ENCODE measurements at places on chromosomes 1 and 21. TPM values are rescaled to one million over a fixed set of nuclear protein-coding genes. Genes with fewer than 3 reads are reported as not detected.

The TAL1 gene
- total RNA-seq, result not detected

DNA sequence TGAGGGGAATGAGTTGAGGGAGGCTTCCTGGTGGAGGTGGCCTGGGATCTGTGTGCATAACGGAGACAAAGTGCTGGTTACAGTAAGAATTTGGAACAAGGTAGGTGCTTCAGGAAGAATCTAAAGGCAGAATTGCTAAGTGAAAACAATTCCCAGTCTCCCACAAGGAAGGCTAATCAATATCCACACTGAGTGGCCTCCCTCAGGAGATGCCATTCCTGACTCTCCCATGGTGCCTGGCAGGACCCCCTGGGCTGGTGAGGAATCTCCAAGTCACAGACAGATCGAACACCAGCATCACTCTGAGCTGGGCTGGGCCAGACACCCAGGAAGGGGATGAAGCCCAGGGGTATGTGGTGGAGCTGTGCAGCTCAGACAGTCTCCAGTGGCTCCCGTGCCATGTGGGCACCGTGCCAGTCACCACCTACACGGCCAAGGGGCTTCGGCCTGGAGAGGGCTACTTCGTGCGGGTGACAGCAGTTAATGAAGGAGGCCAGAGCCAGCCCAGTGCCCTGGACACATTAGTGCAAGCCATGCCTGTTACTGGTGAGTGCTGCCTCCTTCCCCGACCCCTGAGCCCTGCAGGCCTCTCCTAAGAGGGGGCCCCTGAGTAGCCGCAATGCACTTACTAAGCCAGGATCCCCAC lies 30.7 kb downstream of the IGFN1 start:
- DNase-seq, result peak; percentile 8

- DNase-seq, result no peak
Measured at GRCh38 chr1:2988256-2988655, 33.0 kb upstream of the ACTRT2 start.

GRCh38 chr21:43294194-43294902 lies 125.5 kb downstream of the CRYAA start:
- no peak for DNase-seq

- no peak for DNase-seq
Measured at GRCh38 chr1:218347336-218347722, 2.2 kb downstream of the TGFB2 start.

- no peak for DNase-seq
Measured at GRCh38 chr1:168227620-168228019, 1.8 kb downstream of the SFT2D2 start.
